ENCODE measurements at places on chromosomes 1 and 21.

DNA sequence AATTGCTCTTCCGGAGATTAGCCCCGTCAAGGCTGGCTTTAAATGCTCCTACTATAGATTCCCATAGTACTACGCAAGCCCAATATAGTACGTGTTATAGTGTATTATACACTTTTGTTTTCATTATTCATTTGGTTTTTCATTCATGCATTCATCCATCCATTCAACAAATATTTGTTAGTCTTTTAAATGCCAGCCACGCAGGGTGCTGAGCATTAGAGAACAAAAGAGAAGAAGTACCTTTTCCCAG is 513 bp upstream of the RAB3GAP2 start:
- no peak for DNase-seq

DNA sequence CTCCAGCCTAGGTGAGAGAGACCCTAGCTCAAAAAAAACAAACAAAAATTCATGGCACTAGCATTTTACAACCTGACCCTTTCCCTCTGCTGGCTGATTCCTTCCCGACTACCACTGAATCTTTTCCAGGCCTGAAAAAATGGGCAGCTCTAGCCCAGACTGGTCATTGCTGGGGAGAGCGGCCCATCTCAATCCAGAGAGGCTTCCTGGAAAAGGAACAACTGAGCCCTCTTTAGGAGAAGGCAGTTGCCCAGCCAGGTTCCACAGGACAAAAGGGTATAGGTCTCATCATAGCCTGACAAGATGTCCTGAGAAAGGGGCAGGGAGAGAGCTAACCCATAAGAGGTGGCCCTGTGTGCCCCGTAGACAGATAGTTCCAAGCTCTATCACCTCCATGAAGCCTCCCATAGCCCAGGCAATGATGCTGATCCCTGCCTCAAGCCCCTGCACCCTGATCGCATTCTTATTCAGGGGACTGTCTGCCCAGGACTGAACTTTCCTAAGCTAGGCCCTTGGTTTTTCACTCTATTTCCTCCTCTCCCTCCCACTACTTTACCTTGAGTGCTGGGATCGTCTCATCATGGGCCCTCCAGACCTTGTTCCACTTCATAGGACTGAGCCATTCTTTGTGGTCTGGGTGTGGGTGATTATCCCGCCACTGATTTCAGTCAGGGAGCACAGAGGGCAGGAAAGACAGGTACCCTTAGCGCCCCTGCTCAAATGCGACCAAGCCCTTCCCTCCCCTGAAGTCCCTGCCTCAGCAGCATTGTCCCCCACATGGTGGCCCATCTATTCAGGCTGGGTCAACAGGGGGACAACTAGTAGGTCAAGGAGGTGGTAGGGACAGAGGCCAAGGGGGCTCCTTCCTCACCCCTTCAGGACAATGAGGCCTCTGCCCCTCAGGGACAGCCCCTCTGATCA is 18.2 kb downstream of the RHBG start:
- DNase-seq, result no peak

DNA sequence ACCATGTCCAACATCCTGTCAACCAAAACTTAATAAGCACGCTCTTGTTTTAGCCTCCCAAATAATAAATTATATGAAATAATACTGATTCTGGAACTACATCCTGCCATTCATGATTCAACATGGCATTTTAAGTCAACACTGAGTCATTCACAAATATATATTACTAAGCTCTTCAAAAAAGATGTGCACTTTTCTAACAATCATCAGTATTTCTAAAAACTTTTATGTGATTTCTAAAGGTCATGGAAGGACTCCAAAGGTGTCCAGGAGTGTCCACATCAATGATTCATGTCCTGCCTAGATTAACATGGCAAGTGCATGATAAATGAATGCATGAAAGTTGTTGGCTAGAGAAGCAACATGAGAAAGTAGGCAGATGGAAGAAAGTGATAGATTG is 51.6 kb downstream of the NEGR1 start:
- no peak for DNase-seq

- no peak for DNase-seq
Measured at GRCh38 chr1:68819190-68819829, 322.4 kb upstream of the DEPDC1 start.

- DNase-seq, result no peak
Measured at GRCh38 chr1:17755120-17755519, at the start of gene ACTL8. Gene ACTL8, plus strand, starts transcription at chr1:17755333. Its CDS starts 67,676 bp downstream, at chr1:17823009.

DNA sequence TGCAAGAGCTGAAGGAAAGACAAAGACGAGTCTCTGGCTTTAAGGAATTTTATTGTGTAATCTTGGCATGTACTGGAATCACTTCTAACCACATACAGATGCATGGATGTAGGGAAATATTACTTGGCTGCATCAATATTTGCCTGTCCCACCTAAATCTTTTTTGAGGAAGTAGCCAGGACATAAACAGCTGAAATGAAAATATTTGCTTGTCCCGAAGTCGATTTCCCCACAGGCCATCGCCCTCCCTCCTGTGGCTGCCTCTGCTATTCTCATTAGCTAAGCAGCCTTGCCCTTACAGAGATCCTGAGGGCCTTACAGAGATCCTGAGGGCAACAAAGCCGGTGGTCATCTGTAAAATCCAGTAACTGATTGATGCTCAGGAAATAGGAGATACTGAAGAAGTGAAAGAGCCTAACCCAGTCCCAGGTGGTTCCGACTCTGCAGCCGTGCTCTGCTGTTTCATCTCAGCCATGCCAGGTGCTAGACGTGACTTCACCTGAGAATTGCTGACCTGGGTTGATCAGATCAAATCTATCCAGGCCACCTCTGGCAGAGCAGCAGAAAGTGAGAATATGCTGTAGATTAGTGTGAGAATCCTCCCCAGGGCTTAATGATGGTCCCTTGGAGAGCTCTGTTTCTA is 25.5 kb downstream of the MAN1C1 start:
- no peak for DNase-seq

- no peak for DNase-seq
Measured at GRCh38 chr21:28737674-28738419, 254.8 kb downstream of the LTN1 start.

DNA sequence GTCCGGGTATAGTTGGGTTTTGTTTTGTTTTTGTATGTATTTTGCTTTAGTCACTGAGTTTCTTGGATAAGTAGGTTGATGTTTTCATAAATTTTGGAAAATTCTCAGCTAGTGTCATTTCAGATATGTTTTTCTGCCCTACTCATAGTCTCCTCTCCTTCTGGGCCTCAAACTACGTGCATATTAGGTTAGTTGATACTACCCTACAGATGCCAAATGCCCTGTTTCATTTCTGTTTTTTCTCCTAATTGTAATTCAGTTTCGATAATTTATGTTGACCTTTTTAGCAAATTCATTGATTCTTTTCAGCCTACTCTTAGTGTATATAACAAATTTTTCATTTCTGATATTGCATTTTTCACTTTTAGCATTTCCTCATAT is 268.6 kb upstream of the RGS18 start:
- no peak for DNase-seq

DNA sequence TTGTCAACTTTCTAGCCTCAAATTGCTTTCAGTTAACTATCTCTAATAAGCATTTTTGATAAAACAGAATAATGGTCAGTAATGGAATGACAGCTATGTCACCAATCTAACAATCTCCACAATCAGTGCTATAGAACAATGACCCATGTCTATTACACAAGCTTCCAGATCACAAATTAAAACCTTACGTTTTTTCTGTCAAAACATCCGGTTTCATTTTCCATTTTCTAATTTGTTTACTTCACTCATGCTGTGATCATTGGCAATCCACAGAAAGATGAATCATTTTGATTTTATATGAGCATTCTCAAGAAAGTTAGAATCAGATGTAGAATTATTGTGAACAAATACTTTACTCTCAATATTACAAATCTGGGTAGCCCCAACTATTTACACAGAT is 80.3 kb downstream of the KCNT2 start:
- no peak for DNase-seq

- DNase-seq, result no peak
Measured at GRCh38 chr21:32819694-32820093, 48.1 kb upstream of the PAXBP1 start.

- DNase-seq, result no peak
Measured at GRCh38 chr1:228063251-228064191, 19.0 kb upstream of the ARF1 start.

GRCh38 chr1:235056937-235057336 is 71.7 kb downstream of the TOMM20 start:
- DNase-seq, result no peak

- no peak for DNase-seq
Measured at GRCh38 chr1:2930913-2931723, 90.1 kb upstream of the ACTRT2 start.

DNA sequence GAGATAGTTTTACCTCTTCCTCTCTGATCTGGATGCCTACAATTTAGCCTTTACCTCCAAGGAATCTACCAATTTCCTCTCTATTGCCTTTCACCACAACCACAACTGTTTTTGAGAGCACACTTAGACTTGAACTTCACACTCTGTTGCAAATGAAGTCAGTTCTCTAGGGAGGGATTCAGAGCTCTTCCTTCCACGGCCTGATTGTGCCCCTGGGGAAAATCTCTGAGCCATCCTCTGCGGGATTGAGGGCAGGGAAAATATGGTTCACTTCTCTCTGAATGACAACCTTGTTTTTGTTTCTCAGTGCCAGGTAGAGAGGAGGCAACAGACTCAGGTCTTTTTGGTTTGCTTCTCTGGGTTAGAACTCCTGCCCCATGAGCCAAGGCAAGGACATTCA is 35.4 kb upstream of the BCL10 start:
- DNase-seq, result no peak

DNA sequence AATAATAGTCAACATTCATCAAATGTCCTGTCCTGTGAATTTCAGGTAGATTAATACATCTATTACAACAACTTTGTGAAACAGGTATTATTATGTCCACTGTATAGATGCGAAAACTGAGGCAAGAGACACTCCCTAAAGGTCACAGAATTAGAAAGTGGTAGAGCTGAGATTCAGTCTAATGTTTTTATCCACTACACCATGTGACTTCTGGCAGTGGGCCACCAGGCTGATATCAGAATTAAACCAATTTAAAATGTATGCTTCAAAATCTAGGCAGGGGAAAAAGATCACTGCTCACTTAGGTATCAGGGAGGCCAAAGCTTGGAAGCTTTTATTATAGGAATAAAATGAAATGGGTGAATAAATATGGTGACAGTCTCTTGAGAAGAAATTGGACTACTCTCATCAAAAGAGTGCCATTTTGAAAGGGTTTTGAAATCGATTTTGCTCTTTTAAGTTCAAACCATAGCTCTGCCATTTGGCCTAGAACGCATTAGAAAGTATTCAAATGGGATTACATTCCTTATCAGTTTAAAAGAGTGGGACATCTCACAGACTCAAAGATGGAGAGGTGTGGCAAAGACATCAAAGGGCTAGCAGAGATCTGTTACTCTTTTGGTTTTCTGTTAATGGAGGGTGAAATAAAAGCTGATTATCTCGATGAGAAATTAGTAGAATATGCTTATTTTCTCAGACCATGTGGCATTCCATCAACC is 1.9 kb downstream of the DDAH1 start:
- no peak for DNase-seq

- no peak for DNase-seq
Measured at GRCh38 chr1:65174585-65174984, 26.6 kb downstream of the AK4 start.

GRCh38 chr21:38167345-38167744 is 89.4 kb upstream of the KCNJ15 start:
- no peak for DNase-seq

DNA sequence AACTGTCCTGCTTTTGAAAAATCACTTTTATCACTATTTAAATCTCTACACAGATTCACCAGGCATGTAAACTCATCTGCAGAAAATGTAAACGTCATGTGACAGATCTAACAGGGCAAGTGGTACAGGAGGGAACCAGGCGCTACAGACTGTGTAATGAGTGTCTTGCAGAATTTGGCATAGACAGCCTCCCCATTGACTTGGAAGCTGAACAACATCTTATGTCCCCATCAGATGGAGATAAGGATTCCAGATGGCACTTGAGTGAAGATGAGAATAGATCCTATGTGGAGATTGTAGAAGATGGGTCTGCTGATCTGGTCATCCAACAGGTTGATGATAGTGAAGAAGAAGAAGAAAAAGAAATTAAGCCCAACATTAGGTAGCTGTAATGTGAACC is 50.3 kb downstream of the ZBTB8OS start:
- no peak for DNase-seq

DNA sequence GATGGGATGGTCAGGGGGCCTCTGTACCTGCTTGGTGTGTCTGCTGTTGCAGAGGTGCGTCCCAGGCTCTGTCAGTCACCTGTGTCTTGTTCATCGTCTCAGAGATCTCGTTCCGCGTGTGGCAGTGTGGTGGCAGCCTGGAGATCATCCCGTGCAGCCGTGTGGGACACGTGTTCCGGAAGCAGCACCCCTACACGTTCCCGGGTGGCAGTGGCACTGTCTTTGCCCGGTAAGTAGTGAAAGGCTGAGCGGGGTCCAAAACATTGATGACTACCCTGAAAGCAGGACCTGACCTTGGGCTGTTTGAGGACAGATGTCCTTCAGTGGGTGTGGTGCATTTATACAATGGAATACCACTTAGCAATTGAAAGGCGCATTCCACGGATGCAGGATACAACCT is 171.0 kb downstream of the PGBD5 start:
- DNase-seq, result no peak

DNA sequence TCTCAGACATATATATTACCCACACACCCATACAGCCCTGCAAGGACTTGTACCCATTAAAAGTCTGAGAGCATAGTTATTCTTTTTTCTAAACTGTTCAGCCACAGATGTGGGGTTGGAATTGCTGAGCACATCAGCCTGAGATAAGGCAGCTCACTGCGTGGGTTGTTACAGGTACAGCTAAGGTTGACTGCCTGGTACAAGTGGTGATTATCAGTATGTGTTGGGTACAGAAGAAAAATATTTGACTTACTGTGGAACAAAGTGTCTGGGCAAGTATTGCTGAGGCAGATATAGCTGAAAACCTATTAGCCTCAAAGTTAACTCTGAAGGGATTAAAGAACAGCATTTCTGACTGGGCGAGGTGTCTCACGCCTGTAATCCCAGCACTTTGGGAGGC is 5.0 kb downstream of the STX12 start:
- no peak for DNase-seq
